ENCODE measurements at places on chromosomes 12 and 14.

- no peak for DNase-seq
Observed at GRCh38 chr12:105384916-105385535, 54.5 kb downstream of the C12orf75 start.

DNA sequence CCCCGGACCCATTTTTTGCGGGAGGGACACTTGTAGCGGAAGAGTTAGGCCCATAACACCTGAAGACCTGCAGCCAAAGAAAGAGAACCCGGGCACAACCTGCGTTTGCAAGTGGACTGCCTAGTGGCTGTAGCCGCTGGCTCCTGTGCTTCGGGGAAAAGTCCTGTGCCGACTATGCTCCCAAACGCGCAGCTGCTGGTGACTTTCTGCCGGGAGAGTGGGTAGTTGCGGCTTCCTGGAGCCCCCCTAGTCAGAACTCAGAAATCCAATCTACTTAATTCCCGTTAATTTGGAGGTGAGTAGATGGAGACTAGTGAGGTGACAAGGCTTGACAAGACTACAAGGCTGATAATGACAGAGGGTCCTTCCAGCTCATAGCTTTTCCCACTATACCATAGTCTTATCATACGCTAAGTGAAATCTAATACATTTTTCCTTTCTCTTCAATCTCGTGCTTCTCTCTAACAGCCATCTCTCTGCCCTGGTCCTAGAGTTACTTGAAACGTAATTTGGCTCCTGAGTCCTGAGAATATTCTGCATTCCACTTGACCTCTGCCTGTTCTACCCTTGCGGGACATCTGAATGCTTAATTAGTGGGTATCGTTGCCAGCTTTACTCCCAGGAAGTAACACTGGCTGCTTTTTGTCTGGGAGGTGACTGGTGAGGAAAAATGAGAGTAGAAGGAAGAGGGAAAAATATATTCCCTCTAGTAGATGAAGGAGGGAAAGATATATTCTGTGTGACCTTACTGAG lies 556 bp downstream of the MTHFD1 start:
- peak; percentile 41 for DNase-seq

GRCh38 chr14:24059841-24060388 lies 8.1 kb downstream of the CARMIL3 start:
- no peak for DNase-seq

DNA sequence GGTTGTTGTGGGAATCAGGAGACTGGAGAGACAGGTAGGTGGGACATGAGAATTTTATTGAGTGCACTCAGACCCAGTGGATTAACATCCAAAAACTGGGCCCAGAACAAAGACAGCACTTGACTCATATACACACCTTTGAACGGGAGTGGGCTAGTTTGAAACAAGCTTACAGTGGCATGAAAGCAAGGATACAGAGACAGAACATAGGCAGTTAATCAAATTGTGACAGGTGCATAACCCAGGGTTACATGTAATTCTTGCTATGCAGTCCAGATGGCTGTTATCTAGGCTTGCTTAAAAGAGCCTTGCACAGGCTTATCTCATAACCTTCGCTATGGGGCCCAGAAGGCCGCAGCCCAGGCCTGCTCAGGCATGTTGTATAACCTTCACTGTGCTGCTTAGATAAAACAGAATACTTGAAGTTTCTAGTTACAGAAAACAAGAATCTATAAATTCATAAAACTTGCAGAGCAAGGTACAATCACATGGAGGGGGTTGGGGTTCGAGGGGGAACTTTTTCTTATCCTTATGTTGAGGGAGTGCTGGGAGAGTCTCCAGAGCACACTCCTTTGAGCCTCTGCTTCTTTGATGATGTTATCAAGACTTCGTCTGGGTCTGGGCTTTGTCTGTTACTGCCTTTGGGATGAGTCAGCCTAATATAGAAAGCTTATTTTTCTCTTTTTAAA lies 81.7 kb downstream of the TNFAIP2 start:
- peak; percentile 77 for DNase-seq

- DNase-seq: peak; percentile 79
Observed at GRCh38 chr14:21987937-21988336, 314.3 kb upstream of the OR4E1 start.

GRCh38 chr12:103455020-103455763 lies 40.6 kb downstream of the C12orf42 start:
- peak; percentile 86 for DNase-seq

- DNase-seq: peak; percentile 21
Observed at GRCh38 chr12:25352083-25352918, 101.6 kb upstream of the KRAS start.

DNA sequence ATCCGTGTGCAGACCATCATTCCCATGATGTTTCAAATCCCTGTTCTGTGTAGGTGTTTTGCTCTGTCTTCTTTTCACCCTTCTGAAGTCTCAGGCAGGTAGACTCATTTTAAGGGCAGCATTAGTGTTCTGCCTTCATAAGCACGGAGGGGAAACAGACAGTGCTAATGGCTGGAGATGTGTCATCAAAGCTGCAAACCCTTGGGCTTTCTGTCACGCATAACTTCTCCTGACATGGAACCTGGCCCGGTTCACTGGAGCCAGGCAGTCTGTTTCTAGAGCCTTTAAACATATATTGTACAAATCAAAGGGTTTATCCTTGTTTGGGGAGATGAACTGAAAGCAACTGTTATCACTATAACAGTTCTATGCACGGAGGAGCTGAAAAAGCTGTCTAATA lies 141.4 kb downstream of the TMEM132D start:
- DNase-seq: no peak

GRCh38 chr12:2152134-2152533 lies 99.3 kb downstream of the CACNA1C start:
- DNase-seq: no peak

GRCh38 chr14:79412822-79413221 lies 798.5 kb downstream of the DIO2 start:
- DNase-seq: no peak

- DNase-seq: no peak
Observed at GRCh38 chr12:2138871-2139308, 86.1 kb downstream of the CACNA1C start.

DNA sequence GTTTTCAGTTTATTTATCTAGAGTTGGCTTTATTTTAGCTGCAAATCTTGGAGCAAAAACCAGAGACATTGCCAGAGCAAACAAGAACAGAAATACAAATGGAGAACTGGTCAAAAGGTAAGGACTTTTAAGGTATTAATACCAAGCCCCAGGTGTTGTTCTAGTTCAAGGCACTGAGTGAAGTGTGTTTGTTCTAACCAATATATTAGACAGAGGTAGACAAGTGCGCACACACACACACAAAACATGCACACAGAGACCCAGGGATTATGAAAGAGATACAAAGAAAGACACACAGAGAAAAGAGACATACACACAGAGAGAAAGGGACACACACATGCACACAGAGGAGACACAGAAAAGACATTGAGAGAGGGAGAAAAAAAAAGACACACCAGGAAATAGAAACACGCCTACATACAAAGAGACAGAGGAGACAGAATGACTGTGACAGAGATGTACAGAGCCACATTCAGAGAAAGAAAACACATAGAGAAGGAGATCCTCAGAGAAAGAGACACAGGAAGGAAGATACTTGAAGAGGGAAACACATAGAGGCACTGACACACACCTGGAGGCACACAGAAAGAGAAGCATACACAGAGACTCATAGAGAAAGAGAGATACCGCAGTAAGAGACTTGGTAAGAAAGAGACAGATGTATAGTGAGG lies 50.2 kb downstream of the MIPOL1 start:
- no peak for DNase-seq

GRCh38 chr12:96988919-96989318 lies 81.9 kb downstream of the NEDD1 start:
- DNase-seq: peak; percentile 90

- DNase-seq: no peak
Observed at GRCh38 chr14:69705706-69706105, 61.2 kb upstream of the SRSF5 start.

GRCh38 chr12:69610729-69611128 lies at the start of gene LRRC10:
Gene LRRC10, minus strand, starts transcription at chr12:69610907. Its CDS starts 69 bp downstream, at chr12:69610838.
- DNase-seq: no peak

DNA sequence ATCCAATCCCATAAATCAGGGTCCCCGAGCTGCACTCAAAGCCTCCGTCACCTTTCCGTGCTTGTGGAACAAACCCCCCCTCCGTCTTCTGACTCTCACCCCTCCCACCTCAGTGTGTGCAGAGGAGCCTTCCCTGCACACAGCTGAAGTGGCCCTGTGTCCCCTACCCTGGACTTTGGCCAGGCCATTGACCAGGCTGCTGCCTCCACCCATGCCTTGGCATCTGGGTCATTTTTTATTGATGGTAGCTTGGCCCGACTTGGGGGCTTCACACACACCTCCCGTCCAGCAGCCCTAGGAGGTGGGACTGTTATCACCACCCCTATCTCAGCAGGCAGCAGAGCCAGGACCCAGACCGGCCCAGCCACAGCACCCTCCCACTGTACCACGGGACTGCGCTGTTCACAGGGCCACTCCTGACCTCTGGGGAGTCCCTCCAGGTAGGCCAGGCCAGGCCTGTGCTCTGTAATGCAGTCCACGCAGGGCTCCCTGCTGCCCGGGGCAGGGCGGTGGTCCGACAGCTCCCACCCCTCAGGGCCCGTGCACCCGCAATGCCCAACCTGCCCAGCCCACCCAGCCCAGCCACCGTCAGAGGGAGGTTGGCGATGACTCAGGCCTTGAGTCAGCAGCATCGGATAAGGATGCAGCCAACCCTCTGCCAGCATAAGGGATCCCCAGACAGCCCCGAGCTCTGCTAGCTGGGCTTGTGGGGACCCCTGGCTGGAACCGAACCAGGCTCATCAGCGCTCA lies 9.2 kb upstream of the INF2 start:
- peak; percentile 82 for DNase-seq

GRCh38 chr14:68630081-68630571 lies 162.7 kb downstream of the ZFP36L1 start:
- no peak for DNase-seq

DNA sequence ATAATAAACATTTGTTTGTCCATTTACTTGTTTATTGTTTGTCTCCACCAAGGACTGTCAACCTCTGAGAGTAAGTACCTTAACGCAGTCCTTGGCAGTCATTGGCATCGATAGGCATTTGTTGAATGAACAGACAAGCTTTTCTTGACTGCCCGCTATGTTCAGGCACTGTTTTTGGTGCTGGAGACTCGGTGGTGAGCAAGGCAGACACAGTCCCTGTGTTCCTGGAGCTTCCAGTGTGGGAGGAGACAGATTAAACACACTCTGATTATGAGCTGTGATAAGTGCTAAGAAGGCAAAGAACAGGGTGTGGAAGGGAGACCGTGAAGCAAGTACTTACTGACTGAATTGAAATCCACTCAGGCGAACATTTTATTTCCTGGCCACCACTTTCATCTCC lies 1.2 kb downstream of the ATP6V0A2 start:
- DNase-seq: peak; percentile 81

DNA sequence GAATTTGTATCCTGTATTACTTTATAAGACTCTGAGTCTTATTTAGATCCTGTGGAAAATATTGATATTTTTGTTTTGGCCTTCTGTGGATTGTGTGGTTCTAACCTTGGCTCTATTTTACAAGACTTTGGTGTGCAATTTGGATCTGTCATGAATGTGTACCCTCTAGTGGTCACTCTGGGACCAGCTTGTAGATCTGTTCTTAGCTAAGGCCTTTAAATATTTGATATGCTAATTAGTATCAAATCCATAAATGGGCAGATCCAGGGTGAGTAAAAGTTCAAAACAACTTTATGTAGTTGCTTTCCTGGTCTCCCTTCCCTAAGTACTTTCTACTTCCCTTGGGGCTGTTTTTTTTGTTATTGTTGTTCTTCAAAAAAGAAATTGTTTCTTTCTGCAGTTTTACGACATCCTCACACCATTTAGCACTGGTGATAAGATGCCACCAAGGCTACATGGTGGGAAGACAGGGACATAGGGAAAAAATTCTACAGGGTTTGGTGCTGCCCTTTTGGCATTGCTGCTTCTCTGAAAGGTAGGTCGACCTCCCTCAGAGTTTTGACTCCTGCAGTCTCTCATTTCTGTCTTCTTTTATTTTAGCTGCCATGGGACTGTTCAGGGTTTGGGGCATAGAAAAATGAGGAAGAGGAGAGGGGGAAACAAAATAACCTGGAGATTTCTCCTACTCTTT lies 238.5 kb downstream of the GPHN start:
- DNase-seq: peak; percentile 77

DNA sequence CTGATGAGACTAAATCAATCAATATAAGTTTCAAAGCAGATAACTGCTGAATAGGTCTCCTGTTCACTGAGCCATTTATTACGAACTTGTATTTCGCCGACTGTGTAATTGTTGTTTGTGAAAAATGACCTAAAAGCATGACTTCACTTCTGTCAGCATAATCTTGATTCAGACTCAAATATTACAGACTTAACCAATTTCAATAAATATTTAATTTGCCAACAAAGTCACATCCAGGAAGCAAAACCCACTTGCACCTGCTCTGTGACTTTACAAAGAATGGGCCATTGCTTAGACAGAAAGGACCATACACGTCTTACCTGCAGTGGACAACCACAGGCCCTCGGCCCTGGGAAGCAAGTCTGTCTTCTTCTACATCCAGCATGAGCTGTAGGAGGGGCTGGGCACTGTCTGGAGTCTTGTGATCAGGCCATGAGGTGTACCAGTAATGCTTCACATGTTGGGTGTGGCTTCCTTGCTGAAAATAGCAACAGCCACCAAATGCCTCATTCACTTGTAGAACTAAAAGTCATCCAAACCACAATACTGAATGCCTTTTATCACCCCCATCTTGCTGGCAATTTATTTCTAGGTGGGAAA lies 23.5 kb upstream of the PTPRB start:
- peak; percentile 94 for DNase-seq

DNA sequence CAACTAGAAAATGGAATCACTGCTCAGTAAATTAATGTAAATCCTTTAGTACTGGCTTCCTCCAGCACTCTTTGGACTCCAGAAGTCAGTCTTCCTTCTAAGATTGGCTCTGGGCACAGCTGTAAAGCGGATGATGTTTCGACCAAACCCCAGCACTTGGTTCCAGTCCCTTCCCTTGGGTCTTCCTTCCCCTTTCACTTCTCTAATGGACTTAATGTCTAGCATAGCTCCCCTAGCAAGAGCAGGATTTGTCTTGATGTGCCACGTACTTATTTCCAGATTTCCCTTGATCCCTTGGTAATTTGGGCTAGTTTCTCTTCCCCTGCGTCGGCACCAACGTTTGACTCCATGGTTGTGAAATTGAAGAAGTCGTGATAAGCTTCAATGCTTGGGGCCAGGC lies 28.3 kb downstream of the C12orf75 start:
- DNase-seq: no peak

DNA sequence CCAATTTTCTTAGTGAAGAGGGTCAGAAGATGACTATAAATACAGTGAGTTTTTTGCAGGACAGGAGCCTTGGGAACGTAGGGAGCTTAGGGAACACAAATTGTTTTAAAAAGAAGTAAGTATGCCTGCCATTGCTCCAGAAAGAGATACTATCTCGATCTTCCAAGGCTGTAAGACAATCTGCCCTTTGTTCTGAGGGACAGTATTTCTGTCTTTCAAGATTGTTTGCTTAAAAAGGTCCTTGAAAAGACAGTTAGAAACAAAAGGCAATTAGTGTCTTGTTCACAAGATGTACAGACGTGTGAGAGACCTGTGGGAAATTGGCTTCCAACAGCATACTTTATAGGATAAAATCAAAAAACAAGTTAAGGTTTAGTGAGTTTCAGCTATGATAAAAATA lies 321.2 kb upstream of the FAR2 start:
- no peak for DNase-seq

- DNase-seq: peak; percentile 37
Observed at GRCh38 chr14:58299401-58300330, 1.3 kb downstream of the ARID4A start.

- DNase-seq: peak; percentile 33
Observed at GRCh38 chr12:122927756-122928403, 32.0 kb upstream of the VPS37B start.

Data from hematopoietic multipotent progenitor cell treated with erythropoietin and hydrocortisone succinate and interleukin-3 and kit ligand, for 4 days (in vitro differentiated cells).